ENCODE measurements at places on chromosomes 7 and 10. TPM values are rescaled to one million over a fixed set of nuclear protein-coding genes. Genes with fewer than 3 reads are reported as not detected.
A peak's percentile ranks its signal among the peaks of the same experiment; 100 is the strongest.

- DNase-seq, result no peak
Observed at GRCh38 chr7:133050200-133050995, 31.5 kb downstream of the CHCHD3 start.

The PIP gene
- not detected for total RNA-seq

- DNase-seq, result no peak
Observed at GRCh38 chr10:110387983-110388686, 83.4 kb upstream of the SMNDC1 start.

DNA sequence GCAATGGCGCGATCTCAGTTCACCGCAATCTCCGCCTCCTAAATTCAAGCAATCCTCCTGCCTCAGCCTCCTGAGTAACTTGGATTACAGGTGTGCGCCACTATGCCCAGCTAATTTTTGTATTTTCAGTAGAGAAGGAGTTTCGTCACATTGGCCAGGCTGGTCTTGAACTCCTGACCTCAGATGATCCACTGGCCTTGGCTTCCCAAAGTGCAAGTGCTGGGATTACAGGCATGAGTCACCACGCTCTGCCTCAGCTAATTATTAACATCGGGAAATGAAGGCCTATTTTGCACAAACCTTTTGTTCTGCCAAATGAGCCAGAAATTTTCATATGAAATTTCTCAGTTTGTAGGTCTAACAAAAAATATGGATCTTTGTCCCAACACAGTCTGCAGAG is 106.7 kb upstream of the ODAD2 start:
- DNase-seq, result no peak

GRCh38 chr7:5284304-5285281 is 1.9 kb downstream of the SLC29A4 start:
- DNase-seq, result no peak

The LLCFC1 gene
- not detected for total RNA-seq

DNA sequence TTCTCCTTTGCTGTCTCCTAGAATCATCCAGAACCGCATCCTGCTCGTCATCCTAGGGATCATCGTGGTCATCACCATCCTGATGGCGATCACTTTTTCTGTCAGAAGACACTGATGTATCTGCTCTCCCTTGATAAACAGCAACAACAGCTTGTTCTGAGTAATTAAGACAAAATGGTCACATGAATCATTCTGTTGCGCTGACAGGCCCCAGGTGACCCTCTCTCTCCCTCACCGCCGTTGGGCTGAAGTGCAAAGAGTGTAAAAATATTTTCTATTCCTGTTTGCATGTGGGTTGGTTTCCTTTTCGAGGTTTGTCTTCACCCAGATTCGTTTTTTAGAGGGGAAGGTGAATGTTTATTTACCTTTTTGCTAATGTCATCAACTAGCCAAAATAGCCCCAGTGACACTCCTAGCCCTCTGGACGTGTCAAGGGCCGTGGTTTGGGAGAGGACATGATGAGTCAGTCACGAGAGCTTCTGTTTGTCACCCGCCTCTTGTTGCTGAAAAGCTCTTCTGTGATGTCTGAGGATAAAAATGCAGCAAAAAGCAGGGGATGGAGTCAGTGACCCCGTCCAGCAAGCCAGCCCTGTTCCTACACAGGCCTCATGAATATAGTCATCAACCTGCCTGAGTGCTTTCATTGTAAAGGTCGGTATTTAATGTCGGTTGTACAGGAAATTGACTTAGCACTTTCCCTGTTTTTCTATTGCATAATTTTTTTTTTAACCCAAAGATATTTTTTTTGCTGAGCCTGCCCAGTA is 134.6 kb upstream of the TCF7L2 start:
- peak; percentile 67 for DNase-seq

The LOXL4 gene
- 26.5 TPM for total RNA-seq

- DNase-seq, result no peak
Observed at GRCh38 chr7:130442601-130443000, 1.8 kb upstream of the CEP41 start.

DNA sequence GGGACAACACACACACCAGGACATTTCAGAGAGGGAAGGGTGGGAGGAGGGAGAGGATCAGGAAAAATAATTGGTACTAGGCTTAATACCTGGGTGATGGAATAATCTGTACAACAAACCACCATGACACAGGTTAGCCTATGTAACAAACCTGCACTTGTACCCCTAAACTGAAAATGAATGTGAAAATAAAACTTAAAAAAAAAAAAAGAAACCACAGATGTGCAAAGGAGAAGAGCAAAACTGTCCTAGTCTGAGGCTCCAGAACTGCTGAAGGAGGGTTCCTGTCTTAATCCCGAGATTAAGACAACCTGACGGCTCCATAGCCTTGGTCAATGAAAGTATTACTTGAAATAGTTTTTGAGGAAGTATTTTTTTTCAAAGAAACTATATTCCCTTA is 423.0 kb downstream of the NEBL start:
- no peak for DNase-seq

The SPDYE3 gene
- total RNA-seq, result not detected

GRCh38 chr10:110410329-110411046 is 87.2 kb upstream of the DUSP5 start:
- DNase-seq, result peak; percentile 97

DNA sequence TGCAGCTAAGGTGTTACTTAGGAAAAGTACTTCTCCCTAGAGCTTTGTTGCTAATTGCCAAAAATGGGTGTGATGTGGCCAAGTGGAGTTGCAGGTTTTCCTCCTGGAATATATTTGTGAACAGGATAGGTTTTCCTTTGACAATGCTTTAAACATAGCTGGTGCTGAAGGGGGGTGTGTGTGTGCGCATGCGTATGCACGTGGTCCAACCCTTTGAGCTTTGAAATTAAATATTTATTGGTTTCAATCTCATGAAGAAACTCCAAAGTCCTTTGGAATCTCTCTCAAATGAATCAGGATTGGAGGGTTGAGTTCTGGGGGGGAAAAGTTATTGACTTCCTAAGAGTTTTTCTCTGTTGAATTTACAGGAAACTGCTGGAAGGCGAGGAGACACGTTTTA is 11.1 kb downstream of the INA start:
- no peak for DNase-seq

GRCh38 chr10:47050618-47051455 is 139.6 kb downstream of the PTPN20 start:
- no peak for DNase-seq

- DNase-seq, result no peak
Observed at GRCh38 chr10:127527891-127528290, 21.2 kb upstream of the NPS start.

- DNase-seq, result no peak
Observed at GRCh38 chr7:67773081-67773480, 776.4 kb downstream of the TYW1 start.

DNA sequence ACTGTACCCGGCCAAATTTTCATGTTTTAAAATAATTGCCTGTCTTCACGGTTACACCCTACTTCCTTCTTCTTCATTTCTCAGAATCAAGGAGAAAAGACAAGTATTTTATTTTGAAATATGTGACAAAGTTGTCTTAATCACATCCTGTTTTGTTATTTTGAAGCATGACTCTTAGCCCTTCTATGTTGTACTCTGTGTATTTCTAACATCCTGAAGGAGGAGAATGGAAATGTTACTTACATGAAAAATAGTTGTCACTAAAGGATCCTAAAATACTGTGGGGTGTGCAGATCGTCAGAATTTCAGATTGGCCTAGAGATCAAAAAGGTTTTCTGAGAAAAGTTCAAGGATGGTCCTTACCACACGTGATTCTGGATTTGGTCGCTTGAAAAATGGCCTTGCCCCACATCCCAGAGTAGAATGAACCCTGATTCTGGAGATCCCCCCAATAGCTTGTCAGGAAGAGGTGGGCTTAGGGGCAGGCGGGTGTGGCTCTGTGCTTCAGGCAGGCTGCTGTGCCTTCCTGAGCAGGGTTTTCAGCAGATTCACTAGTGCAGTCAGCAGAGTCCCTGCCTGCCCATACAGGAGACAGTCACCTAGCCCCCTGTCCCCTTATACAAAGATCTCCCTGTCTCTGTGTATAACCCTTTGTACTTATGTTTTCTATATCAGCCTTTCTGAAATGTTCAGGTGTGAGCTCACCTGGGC is 8.6 kb downstream of the UPP1 start:
- DNase-seq, result no peak

DNA sequence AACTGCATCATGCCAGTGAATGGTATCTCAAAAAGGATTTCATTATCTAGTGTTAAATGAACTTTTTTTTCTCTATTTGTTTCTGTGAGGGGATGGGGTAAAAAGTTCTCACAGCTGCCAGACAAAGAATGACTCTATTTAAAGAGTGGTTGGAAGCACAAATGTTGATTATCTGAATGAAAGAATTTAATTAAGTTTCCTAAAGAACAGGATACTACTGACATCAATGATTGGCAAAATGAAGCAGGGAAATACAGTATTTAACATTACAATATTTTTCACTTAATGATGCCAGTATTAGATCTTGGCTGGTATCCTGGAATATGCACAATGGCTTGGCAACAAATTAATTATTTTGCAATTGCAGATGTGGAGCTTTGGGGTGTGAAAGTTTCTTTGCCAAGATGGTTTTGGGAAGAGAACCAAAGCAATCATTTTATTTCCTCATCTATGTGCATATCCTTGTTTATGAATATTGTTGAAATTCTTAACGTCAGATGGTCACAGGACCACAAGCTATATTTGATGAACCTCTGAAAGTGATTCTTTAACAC is 336.8 kb downstream of the ARL4A start:
- no peak for DNase-seq

DNA sequence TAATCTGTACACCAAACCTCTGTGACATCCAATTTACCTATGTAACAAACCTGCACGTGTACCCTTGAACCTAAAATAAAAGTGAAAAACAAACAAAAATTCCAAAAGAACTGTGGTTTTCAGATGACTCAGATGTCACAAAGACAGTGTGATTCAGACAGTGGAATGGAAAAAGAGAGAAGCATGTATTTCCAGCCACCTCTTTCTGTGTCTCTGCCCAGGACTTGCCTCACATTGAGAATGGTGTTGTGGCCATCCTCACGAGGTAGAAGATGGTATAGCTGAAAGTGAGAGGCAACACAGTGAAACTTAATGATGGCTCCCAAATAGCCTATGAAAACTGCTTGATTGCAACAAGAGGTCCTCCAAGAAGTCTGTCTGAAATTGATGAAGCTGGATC is 78.0 kb downstream of the ARL5B start:
- DNase-seq, result no peak

The SLC26A5 gene
- not detected for total RNA-seq

DNA sequence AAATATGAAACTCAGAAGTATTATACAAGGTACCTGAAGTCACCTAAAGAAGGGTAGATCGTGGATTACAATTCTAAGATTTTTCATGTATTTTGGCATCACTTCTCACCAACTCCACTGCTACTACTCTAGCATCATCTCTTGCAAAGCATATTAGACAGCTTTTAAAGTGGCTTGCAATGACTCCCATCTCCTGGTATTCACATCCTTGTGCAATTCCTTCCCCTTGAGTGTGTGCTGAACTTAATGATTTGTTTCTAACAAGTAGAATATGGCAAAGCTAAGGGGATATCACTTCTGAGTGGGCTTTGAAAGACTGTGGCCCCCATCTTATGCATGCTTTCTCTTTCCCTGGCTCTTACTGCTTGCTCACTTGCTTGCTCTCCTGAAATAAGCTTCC is 280.2 kb downstream of the SNX13 start:
- DNase-seq, result peak; percentile 52

The ZNF3 gene
- 20.3 TPM for total RNA-seq

The GDF2 gene
- not detected for total RNA-seq

The SVIL gene
- 155 TPM for total RNA-seq

The CALN1 gene
- not detected for total RNA-seq

DNA sequence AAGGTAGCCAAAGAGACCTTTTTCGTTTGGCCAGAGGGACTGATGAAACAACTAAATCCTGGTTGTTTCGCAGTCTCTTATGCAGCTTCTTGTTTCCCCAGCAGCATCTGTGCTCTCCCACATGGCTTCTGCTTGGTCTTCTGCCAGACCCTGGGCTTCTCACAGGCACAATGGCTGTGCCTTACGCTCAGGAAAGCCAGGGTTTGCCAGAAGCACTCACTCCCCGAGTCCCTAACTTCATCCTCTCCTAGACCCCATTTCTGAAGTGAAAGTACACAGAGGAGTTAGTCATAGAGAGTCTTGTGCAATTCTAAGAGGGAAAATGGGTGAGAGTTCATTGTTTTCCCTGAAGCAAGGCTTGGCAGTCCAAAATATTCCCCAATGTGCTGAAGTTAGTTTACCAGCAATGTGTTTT is 121.7 kb downstream of the EVX1 start:
- DNase-seq, result peak; percentile 9

GRCh38 chr7:35694784-35695472 is at the start of gene HERPUD2:
Gene HERPUD2, minus strand, starts transcription at chr7:35695135. Its CDS starts 805 bp downstream, at chr7:35694330.
- peak; percentile 90 for DNase-seq

- no peak for DNase-seq
Observed at GRCh38 chr10:25641595-25641994, 292.4 kb upstream of the MYO3A start.

The MMD2 gene
- not detected for total RNA-seq

DNA sequence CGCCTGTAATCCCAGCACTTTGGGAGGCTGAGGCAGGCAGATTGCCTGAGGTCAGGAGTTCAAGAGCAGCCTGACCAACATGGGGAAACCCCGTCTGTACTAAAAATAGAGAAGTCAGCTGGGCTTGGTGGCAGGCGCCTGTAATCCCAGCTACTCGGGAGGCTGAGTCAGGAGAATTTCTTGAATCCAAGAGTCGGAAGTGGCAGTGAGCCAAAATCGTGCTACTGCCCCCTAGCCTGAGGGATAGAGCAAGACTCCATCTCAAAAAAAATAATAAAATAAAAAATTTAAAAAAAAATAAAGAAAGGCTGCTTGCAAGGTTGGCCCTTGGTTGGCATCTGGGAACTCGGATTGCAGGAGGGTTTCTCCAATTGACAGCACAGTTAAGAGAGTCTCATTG is 221.6 kb downstream of the DGKI start:
- DNase-seq, result no peak

The SSBP1 gene
- total RNA-seq, result 163 TPM

DNA sequence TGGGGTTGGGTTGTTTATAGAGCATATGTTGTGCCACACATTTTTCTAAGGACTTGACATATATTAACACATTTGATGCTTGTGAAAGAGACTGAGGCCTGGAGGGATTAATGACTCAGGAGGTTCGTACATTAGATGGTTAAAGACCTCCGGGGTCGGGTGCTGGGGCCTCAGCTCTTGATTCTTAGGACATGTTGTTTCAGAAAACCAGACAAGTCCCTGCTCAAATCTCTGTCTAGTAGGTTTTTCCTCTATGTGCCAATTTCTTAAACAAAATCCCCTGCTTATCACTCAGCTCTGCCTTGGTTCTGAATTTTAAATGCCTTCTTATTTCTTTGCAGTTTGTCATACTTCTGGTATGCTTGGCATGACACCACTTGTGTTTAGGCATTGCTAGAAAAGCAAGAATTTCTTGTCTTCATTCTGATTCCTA is 5.8 kb downstream of the UPP1 start:
- peak; percentile 52 for DNase-seq

The SMKR1 gene
- 1.9 TPM for total RNA-seq

- DNase-seq, result no peak
Observed at GRCh38 chr10:27536437-27536836, 32.3 kb downstream of the RAB18 start.

All from mammary epithelial cell (primary cell).